ENCODE measurements at places on chromosomes 2 and 18.
A peak's percentile ranks its signal among the peaks of the same experiment; 100 is the strongest.

GRCh38 chr2:3770724-3771415 lies 67.5 kb downstream of the DCDC2C start:
- DNase-seq, result no peak

- no peak for DNase-seq
Observed at GRCh38 chr2:78541088-78541450, 484.4 kb upstream of the REG3G start.

DNA sequence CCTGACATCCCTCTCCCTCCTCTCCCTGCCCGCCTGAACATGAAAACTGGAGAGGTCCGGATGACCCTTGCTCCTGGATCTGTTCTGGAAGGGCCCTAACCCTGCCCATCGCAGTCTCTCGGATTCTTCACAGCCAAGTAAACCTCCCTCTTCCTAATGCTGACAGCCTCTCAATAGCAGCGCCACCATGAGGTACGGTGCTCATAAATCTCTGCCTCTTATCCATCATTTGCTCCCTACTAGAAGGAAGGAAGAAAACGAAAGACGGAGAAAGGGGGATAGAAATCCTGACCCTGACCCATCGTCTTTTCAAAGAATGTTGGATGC lies 257.9 kb downstream of the BCL11A start:
- no peak for DNase-seq

DNA sequence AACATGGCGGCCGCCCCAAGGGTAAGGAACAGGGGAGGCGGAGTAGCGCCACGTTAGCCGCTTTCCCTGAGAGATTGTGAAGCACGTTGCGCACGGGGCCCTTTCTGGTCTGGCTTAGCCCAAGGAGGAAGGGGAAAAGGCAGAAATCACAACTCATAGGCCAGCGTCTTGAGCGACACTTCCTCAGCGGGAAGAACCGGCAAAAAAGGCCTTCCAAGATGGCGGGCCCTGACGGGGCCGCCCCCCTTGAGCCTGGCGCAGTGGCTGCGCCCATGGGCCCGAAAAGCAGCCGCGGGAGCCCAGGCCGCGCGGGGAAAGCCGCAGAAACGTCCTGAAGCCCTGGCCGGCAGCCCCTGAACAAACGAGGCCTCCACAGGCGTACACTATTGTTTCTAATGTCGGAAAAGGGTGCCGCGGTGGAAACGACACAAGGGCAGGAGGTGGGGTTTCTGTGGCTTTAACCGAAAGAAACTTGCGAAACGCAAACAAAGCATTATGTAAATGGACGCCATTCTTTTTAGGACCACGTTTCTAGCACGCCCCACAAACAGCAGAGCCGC lies 919 bp upstream of the PCBP1 start:
- DNase-seq, result peak; percentile 46

GRCh38 chr2:98729652-98730051 lies 1.3 kb downstream of the MGAT4A start:
- no peak for DNase-seq

DNA sequence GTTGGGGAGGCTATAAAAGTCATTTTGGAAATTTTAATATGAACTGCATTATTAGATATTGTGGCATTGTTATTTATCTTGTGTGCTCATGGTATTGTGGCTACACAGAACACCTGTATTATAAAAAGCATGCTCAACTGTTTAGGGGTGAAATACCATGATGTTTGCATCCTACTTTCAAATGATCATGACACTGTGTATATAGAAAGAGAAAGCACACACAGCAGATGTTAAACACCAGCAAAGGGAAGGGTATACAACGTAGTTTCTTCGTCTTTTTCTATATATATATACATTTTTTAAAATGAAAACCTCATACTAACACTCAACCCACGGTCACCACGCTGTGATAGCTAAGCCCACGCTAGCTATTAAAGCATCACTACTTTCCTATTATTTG lies 27.1 kb downstream of the STARD7 start:
- DNase-seq, result no peak

GRCh38 chr2:178284613-178285286 lies 90.4 kb downstream of the OSBPL6 start:
- DNase-seq, result no peak

- no peak for DNase-seq
Observed at GRCh38 chr2:30686000-30686399, 121.2 kb downstream of the CAPN13 start.

DNA sequence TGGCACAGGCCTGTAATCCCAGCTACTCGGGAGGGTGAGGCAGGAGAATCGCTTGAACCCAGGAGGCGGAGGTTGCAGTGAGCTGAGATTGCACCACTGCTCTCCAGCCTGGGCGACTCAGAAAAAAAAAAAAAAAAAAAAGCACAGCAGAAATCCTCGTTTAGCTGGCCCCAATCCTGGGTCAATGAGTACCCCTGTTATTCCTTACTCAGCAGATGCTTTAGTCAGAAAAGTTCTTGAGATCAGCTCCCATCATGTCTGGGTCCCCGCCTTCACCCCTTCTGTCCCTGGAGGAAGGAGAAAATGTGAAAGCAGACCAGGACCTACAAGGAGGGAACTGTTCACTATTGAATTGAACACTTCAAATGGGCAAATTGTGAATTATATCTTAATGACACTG lies 16.4 kb upstream of the KCNG3 start:
- no peak for DNase-seq

DNA sequence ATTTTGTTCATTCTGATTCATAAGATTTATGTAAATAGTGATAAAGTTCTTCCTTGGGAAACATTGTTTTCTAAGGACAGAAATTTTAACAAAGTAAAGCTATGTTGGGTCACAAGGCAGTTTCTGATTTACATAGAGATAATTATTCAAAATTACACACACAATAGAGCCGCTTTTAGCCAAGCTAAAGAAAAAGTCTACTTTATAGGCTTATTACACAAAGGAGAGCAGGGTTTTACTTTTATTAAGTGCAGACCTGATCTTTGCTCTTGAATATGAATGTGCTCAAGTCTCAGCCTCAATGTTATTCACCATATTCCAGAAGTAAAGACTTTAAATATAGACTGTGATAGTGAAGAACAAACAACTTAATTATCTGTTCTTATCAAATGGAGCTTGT lies 787.8 kb upstream of the LINC00305 start:
- no peak for DNase-seq

GRCh38 chr2:234495251-234496054 lies 1.4 kb downstream of the ARL4C start:
- no peak for DNase-seq

DNA sequence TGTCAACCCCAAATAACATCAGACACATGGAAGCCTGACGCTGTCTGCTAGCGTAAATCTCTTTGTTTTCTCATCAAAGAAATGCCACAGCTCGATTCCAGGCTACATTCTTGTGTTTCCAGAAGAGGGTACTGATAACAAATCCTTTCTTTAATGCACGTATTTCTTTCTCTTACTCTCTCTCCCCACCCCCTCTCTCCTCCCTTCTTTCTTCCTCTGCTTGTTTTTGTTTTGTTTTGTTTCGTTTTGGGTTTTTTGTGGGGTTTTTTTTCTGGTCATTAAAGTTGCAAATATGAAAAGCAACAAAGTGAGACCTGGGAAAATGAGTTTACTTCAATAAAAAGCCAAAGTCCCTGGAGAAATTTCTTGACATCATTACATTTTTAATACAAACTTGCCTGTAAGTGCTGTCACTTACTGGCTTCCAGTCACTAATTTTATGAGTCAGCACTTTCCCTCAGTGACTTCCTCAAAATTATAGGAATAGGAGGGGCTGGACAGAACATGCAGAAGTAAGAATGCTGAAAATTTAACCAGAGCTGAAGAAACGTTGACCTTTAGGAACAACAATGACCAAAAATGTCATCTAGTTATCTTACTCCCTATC lies 106.7 kb upstream of the NABP1 start:
- DNase-seq, result no peak

GRCh38 chr2:178211943-178212342 lies 17.6 kb downstream of the OSBPL6 start:
- DNase-seq, result no peak

DNA sequence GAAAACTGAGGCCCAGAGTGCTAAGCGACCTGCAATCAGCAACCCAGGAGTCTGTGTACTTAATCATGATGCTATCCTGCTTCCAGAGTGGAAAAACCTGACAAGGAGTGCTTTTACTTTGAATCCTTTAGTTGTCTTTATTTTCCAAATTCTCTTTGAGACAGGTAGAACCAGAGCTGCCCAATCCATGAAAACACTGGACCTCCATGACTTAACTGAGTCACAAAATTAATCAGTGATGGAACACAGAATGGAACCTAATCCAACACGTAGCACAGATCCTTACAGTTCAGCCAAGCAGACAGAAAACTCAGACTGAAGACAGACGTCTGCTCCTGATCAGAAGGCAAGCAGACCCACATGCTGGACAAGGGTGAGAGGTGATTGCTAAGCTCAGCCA lies 175.6 kb downstream of the BCL11A start:
- no peak for DNase-seq

DNA sequence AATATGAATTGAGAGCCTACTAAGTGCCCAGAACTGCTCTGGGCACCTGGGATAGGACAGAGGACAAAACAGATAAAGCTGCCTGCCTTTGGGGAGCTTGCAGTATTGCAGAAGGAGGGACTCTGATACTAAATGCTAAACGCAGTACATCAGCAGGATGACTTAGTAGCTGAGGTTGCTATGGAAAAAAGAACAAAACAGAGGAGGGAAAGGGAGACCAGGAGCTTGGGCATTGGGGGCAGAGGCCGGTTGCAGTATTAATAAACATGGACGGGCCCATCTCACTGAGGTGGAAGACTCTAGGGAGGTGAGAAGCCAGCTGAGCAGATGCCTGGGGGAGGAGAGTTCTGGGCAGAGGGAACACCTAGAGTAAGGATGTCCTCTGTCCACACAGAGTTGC lies 66.1 kb upstream of the SP3 start:
- no peak for DNase-seq

GRCh38 chr2:96759548-96759947 lies 1.2 kb upstream of the CNNM4 start:
- DNase-seq, result no peak

GRCh38 chr2:113084249-113085000 lies 16.7 kb downstream of the IL1F10 start:
- no peak for DNase-seq

DNA sequence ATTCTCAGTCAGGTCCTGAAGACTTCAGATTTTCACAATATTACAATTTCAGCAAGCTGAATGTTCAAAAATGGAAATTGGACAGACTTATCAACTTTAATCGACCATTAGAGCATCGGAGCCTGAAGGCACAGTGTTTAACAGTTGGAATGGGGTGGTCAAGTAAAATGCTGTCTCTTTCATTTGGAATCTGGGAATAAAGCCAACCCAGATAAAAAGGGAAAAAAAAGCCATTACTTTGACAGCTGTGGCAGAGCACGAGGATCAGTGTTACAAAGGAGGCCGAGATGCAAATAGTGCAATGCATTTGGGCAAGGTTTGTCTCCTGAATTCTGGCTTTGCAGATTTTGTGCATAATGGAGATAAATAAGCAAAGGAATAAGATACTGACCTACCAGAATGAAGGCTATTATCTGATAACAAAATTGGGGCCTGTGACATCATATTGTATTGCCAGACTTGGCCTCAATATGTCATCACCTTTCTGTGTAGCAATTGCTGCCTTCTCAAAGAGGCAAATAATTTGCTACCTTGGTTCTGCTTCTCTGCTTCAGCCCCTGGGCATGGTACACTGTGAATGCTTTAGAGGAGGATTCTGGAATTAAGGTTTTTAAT lies 277.5 kb upstream of the KLHL29 start:
- DNase-seq, result no peak

DNA sequence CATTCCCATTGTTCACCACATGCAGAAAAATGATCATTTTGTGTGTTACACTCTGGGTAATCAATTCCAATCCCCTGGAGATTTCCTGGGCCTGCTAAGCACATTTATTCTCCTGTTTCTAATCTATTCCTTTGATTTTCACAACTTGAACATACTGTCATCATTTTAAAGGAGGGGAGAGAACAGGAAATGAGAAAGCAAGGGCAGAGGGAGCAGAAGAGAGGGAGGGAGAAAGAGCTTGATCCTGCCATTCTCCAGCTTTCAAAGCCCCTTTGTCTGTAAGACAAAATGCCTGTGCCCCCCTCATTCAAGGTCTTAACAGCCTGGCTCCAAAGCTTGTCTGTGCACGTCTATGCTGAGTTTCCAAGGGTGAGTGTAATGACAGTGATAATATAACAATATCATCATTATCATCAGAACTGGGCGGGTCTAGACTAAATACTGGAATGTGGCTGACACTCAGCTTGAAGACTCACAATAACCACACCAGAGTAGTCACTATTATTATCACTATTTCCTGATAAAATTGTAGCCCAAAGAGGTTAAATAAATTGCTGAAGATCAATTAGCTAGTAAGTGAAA lies 164.4 kb upstream of the KLHL29 start:
- DNase-seq, result no peak

- no peak for DNase-seq
Observed at GRCh38 chr2:232879618-232880494, 9.8 kb downstream of the SNORC start.

DNA sequence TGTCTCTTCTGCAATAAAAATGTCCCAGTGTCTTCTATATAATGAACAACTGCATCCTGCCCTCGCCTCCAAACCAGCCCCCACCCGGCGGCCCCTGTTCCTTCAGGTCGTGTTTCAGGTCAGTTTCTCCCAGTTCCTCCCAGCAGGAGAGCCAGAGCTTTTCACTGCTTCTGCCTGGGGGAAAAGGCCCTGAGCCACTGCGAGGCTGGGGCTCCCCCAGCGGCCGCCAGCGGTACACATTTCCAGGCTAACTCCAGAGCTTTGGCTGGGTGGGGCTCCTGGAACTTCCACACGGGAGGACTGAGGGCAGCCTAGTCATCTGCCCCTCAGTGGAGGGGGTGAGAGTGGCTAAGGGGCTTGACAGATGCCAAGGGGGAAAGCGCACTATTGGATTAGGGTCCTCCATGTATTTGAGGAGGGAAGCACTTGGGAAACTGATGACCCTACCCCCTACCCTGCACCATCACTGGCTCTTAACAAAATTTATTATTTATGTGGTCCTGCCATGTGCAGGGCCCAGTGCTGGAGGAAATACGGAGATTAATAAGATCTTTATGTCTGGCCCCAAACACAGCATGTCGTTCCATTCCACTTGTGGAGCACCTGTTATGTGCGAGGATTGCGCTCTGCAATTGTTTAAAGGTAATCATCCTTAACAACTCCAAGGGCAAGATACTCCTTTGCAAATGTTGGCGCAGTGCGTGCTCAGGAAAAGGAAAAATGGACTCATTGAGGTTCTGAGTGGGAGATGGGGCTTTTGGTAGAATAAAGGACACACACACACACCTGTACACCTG lies 17.3 kb upstream of the CYS1 start:
- DNase-seq, result no peak

- no peak for DNase-seq
Observed at GRCh38 chr2:218332920-218333645, 23.6 kb upstream of the CATIP start.

- DNase-seq, result no peak
Observed at GRCh38 chr2:218981881-218982585, 3.0 kb downstream of the FEV start.

- no peak for DNase-seq
Observed at GRCh38 chr2:33419581-33420200, 56.8 kb upstream of the RASGRP3 start.

DNA sequence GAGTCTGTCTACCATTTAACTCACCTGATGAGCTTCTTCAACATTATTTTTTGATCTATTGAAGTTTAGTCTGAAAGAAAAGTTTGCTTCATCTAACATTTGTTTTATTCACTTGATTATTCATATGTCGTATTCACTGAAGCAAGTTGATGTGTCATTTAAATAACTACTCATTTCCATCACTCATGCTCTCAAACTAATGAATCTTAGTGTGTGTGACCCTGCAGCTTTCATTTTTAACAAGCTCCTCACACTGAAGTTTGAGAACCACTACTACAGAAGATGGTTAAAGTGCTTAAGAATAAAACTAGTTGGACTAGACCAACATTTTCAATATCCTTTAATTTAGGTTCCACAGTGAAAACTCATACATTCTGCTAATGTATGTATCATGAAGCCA lies 1.8 kb upstream of the ABI2 start:
- DNase-seq, result no peak

Data from stimulated activated CD8-positive, alpha-beta memory T cell treated with anti-CD3 and anti-CD28 coated beads, Interleukin-4, amount 100 ng/mL, for 4 hours (primary cell).